CD4-positive, alpha-beta T cell treated with Interleukin-2 at 100 ng/mL for 4 hours (primary cell): ENCODE measurements at places on chromosomes 5 and 9.

DNA sequence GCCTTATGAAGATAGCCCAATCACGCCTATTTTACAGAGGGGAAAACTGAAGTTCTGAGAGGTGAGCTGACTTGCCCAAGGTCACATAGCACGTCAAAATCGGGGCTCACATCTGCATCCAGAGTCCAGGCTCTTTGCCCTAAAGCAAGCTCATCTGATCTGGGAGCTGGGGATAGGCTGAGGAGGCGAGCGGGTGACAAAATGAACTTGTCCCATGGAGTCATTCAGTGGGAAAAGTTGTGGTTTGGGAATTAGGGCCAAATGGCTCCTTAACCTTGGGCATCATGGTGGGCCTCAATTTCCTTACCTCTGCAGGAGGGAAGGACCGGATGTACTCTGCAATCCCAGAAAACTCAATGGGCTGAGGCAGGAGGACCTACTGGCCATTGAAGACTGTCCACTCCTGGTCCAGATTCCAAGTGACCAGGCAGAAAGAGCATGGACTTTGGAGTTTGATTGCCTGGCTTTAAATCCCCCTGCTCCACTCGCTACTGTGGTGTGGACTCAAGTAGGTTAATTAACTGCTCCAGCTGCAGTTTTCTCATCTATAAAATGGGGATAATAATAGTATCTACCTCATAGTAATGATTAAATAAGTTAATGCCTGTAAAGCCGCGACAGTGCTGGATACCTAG is 160.4 kb downstream of the RGS3 start:
- DNase-seq = no peak

- DNase-seq = no peak
These were observed 3.3 kb downstream of the NR5A1 start for GRCh38 chr9:124503713-124504529.

- no peak for DNase-seq
These were observed 60.3 kb upstream of the EPB41L4B start for GRCh38 chr9:109381011-109381729.

DNA sequence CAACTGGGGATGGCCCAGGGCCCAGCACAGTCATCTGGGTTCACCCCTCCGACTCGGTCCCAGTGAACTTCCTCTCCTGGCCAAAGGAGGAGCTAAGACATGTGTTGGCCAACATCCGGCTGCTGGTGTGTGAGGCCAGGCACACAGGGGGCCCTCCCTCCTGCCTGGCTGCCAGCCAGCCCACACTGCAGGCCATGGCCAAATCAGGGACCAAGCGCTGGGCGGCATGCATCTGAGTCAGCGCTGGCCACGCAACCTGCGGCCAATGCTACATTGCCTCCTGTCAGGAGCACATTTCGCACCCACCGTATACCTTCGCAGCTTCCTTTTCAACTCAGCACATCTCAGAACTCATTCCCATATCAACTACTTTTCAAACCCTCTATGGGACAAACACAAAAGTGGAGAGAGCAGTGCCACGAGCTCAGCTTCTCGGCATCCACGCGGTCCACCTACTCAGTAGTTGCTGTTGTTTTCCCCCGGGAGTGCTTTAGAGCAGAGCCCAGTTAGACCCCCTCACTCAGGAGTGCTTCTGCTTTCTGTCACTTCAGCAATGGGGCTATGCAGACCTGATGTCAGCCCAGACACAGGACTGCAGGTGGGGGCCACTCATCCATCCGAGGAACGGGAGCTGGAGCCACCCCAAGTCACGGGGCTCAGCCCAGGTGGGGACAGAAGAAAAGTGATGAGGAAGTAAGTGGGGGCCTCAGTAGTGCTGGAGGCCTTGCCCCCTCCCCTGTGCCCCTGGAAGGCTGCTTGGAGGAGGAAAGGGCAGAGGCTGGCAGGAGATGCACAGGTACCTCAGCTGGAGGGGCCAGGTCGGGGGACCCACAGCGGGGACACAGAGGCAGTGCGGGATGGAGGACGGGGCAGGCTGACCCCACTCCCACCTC is 13.9 kb downstream of the NINJ1 start:
- peak; percentile 40 for DNase-seq

DNA sequence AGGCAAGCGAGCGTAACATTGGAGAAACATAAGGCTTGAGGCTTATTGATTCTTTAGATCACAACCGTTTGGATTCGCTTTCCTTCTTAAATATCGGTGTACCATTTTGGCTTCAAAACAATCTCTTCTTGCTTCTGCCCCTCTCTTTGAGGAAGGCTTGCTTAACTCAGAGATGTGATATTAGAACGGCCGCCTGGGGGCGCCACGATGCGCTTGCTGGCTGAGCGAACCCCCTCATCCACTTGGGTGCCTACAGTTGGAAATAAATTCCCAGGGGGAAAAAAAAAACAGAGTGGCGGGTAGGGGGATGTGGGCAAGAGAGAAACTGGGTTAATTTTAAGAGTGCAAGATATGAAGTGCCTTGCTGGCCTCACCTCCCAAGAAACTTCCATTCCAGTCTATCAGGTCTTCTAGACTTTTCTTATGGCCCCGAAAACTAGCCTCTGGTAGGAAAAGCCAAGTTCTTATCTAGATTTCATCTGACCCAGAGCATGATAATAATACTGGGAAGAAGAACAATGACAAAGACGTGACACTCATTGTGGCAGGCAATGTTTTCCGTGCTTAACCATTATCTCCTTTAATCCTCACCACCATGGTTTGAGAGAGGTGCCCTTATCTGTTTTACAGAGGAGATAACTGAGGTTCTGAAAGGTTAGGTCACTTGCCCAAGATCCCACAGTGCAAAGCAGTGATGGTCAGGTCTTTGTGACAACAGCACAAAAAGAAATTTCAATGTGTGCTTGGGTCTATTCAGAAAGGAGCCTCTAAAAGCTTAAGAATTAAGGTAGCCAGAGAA is 115.8 kb downstream of the DPYSL3 start:
- DNase-seq = no peak

- no peak for DNase-seq
These were observed 203.1 kb upstream of the PPP1R2B start for GRCh38 chr5:156647034-156647451.

DNA sequence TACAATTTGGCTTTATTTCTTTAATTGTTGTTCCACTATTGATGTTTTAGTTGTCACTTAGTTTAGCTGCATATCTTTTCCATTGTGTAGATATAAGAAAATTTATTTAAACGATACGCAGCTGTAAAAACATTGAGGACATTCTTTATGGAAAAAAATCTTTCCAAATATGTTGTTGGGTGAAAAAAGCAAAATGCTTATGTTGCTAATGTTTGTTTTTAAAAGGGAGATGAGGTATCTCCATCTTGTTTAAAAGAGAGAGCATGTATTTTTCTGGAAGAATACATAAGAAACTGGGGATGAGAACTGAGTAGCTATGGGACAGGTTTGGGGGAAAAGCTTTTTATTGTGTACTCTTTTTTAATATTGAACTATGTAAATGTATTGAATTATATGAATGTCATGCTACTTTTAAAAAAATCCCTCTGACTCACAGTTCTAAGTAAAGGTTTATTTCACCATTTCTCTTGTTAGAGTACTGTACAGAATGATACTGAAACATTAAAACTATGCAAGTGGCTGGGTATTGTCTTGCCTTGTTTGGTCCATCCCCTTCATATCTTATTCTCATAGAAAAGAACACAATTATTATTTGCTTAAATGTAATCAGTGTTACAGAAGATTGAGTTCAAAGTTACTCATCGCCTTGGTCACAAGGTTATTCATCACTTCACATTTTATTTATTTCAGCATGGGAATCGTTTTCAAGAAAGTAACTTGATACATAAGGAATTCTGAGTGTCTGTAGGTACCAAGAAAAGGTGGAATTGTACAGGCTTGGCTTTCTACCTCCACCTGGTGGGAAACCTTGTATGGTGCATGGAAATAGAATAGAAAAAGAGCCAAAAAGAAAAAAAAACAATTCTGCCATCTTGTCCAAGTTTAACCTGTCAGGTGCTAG is 85.8 kb downstream of the RIC1 start:
- DNase-seq = no peak

- DNase-seq = no peak
These were observed 14.7 kb downstream of the TNFAIP8 start for GRCh38 chr5:119370486-119370885.

DNA sequence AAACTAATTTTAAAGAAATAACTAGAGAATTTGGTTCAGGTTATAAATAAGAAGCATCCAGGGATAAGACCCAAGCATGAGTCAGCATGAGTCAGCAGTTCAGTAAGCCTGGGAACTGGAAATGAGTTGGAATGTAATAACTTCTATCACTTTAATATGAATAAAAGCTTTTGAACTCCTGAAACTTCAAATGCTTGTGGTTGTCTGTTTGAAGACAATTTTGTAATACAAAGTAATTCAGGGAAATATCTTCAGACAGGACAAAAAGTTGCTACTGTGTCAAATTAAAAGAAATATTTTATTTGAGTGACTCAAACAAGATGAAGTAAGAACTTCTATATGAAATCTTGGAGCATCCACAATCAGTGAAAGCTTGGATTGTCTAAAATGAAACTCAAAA is 331.2 kb upstream of the DAB2 start:
- DNase-seq = no peak

DNA sequence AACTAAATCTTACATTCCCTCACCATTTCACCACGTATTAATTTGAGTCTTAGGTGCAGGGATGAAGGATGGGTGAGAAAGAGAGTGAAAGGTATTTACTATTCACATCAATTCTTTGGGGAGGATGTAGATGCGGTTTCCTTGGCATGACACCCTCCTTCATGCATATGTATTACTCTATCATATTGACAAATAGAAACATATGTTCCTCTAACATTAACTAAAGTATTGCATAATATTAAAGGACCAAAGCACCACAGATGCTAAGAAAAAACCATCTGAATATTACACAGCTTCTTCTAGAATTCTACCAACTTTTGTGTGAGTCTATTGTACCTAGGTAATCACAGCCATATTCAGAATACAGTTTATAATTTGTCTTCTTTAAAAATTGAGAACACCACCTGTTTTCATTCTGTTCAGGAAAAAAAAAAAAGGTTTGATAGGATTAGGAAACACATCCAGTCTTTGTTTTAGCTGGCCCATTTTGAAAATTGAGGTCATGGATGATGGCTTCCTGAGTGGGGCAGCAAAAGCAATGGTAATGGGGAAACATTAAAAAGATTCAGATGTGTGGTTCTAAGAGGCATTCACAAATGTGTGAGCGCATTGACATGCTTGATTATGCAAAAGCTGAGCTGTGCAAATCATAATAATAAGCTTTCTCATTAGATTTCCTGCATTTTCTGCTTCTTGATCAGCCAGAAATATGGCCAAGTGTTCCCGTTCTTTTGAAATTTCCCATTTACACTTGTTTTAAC is 1011.5 kb upstream of the NUDT12 start:
- no peak for DNase-seq

DNA sequence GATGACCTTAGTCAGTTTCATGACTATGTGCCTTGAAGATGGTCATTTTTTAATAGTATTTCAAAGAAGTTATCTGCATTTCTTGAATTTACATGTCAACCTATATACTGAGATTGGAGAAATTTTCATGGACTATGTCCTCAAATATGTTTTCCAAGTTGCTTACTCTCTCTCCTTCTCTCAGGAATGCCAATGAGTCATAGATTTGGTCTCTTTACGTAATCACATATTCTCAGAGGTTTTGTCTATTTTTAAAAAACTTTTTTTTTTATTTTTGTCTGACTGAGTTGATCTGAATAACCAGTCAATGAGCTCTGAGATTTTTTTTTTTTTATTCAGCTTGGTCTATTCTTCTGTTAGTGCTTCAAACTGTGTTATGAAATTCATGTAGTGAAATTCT is 374.7 kb upstream of the GRIN3A start:
- no peak for DNase-seq

- no peak for DNase-seq
These were observed 116.3 kb downstream of the MED27 start for GRCh38 chr9:131963072-131964030.

GRCh38 chr9:127193483-127193882 is 71.0 kb upstream of the ANGPTL2 start:
- DNase-seq = no peak

DNA sequence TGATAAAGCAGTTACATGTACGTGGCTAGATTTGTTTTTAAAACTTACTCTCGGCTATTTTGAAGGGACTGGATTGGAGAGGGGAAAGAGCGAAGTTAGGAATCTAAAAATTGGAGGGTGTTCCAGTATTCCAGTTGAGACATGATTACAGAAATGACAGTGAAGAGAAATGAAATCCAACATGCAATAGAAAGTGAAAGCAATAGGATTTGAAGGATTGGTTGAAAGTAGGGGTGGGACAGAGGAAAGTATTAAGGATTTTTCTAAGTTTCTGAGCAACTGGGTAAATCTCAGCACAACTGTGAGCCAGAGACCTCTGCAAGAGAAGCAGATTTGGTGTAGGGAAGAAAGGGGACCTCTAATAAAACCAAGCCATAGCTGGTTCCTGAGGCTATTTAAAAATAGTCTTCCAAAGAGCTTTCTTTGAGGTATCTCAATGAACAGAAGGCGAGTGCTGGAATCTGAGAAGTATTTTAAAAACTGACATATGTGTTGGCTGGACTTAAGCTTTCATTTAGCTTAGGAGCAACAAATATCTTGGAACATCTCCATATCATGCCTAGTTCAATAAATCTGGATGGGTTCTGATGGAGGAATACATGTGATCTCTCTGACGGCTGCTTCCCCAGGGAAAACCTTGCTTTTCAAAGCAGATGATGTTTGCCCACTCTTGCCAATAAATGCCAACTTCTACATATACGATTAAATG is 110.4 kb upstream of the IFNK start:
- DNase-seq = no peak

- no peak for DNase-seq
These were observed 15.9 kb downstream of the STOM start for GRCh38 chr9:121354141-121354540.

DNA sequence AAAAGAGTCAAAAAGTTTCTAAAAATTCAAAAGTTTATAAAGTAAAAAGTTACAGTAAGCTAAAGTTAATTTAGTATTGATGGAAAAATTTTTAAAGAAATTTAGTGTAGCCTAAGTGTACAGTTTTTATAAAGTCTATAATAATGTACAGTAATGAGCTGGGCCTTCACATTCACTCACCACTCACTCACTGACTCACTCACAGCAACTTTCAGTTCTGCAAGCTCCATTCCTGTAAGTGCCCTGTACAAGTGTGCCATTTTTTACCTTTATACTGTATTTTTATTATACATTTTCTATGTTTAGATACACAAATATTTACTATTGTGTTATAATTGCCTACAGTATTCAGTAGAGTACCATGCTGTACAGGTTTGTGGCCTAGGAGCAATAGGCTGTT is 239.5 kb upstream of the MAP3K1 start:
- no peak for DNase-seq
